Osteoblast (primary cell): ENCODE measurements at places on chromosomes 2 and 18.

GRCh38 chr2:21860907-21861306, 737.1 kb downstream of the TDRD15 start:
- DNase-seq, result no peak

DNA sequence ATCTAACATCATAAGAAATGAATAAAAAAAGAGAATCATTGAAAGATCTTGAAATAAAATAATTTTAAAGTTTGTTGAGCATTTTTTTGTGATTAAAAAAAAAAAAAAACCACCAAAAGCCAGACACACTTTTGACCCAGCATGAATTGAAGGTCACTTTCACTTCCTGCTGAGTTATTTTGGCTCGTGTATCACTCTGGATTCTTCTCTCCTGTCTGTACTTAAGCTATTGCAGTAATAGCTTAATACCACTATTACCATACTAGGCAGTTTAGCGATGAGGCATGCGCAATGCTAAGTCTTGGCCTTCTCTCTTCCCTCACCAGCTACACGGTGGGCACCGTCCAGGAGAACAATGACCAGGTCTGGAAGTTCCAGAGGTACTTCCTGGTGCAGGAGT, 54.5 kb upstream of the SPP2 start:
- no peak for DNase-seq

- no peak for DNase-seq
Measured at GRCh38 chr2:18172607-18173006, 294.1 kb downstream of the KCNS3 start.

- DNase-seq, result no peak
Measured at GRCh38 chr2:4539121-4539520, 835.7 kb downstream of the DCDC2C start.

DNA sequence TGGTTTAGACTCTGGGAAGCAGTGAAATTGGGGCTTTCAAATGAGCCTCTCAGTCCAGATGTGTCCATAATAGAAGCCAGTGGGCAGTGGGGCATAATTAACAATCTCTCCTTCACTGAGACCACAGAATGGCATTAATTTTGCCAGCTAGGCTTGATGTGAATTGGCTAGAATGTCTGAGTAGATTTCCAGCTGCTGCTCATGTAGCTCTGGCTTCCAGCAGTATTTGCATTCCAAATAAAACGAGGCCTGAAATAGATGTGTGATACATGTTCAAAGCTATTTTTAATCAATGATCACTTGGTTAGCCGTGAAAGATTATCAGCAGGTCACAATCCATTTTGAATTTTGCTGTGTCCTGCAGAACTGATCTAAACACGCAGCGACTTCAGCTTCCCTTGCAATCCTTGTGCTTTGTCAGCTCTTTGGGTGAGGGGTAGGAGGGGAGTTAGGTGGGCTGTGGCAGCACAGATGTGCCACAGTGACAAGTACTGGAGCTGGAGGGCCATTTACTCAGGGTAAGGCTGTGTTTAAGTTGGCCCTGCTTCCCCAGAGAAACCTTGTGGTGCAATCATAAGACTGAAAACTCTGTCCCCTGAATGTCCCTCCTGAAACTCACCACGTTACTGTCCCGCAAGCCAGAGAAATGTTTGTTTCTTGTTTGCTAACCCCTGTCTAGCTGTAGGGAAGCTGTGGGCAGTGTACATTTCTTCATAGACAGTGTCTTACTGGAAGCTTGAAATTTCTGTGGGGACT, 56.9 kb upstream of the TMEM178A start:
- DNase-seq, result no peak
